ENCODE measurements at places on chromosomes 3 and 15.

DNA sequence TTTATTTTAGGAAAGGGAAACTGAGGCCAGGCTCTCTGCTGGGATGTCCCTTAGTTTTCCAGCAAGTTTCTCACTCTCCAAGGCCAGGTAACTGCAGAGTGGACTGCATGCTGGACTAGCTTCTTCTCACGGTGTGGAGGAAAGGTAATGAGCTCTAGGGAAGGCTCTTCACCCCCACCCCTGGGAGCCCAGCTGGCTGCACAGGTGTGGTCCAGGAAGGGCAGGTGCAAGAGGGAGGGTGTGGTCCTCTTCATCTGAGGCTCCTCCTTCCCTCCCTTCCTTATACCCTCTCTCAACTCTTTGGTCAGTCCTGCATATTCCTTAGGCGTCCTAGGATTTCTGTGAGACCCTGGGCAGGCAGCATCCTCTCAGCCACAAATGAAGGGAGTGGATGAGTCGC, 33.9 kb downstream of the RNU5B-1 start:
- peaks cover 5% of the 10 kb centered on the region for H3K4me1 ChIP-seq
- no peaks in the 10 kb centered on the region for H3K27me3 ChIP-seq
- H3K27ac ChIP-seq = no peak overlapping the region

GRCh38 chr3:171142985-171143384, 116.5 kb upstream of the SLC2A2 start:
- no peak overlapping the region for H3K27ac ChIP-seq
- no peaks in the 10 kb centered on the region for H3K27me3 ChIP-seq
- no peak overlapping the region for H3K4me3 ChIP-seq
- H3K36me3 ChIP-seq = peaks cover 4% of the 10 kb centered on the region
- H3K4me1 ChIP-seq = no peaks in the 10 kb centered on the region

DNA sequence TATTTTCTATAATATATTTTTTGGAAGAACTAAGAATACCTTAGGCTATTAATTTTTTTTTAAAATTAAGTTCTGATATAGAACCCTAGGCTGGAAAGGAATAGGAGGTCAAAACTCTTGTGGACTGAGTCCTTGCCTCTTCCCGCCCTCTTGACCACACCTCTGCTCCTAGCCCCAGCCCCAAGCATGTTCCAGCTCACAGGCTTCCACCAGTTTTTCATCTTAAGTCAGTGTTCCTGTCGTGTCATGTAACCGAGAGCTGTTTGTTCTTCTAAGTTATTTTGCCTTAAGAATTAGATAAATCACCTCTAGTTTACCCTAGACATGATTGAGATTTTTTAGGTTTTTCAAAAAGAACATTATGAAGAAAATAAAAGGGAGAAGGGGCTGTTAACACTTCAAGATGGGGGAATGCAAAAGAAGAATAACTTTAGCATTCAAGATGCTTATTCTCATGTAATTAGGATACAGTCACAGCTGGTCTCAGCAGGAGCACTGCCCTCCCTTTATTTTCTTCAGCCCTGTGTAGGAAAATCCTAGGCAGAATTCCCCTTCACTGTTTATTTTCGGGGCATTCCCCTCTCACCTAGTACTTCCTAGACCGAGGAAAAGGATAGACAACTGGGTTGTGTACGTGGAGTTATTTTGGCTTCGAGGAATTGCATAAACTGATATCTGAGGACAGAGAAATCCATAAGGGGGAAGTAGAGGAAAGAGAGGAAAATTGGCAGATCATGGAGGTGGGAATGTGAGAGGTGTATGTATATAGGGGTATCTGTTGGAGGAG, 110.2 kb downstream of the CMSS1 start:
- peaks cover 7% of the 10 kb centered on the region for H3K4me1 ChIP-seq
- DNase-seq = no peak
- no peaks in the 10 kb centered on the region for H3K27me3 ChIP-seq
- no peaks in the 10 kb centered on the region for H3K36me3 ChIP-seq

- H3K4me1 ChIP-seq = no peaks in the 10 kb centered on the region
- no peak overlapping the region for H3K27ac ChIP-seq
- DNase-seq = no peak
- H3K36me3 ChIP-seq = no peaks in the 10 kb centered on the region
- no peak overlapping the region for H3K4me3 ChIP-seq
These were observed 141.5 kb downstream of the ATP10A start for GRCh38 chr15:25721605-25721955.

GRCh38 chr15:95558131-95558530, 772.4 kb upstream of the NR2F2 start:
- DNase-seq = no peak
- no peaks in the 10 kb centered on the region for H3K4me1 ChIP-seq
- no peaks in the 10 kb centered on the region for H3K36me3 ChIP-seq
- H3K27me3 ChIP-seq = no peaks in the 10 kb centered on the region

DNA sequence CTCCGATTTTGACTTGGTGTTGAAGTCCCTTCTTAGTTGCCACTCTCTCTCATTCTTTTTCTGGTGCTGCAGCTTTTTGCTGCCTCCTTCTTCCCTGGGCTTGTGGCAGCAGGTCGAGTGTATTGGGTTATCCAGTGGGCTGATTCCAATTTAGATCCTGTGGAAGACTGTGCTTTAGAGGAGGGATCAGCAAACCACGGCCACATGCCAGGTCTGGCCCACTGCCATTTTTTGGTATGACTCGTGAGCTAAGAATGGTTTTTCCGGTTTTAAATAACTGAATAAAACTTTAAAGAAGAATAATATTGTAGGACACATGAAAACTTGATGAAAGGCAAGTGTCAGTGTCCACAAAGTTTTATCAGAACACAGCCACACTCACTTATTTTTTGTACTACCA, 330.5 kb downstream of the ROBO2 start:
- H3K27me3 ChIP-seq = no peaks in the 10 kb centered on the region
- no peaks in the 10 kb centered on the region for H3K4me1 ChIP-seq
- DNase-seq = no peak
- H3K4me3 ChIP-seq = no peak overlapping the region
- H3K27ac ChIP-seq = no peak overlapping the region

DNA sequence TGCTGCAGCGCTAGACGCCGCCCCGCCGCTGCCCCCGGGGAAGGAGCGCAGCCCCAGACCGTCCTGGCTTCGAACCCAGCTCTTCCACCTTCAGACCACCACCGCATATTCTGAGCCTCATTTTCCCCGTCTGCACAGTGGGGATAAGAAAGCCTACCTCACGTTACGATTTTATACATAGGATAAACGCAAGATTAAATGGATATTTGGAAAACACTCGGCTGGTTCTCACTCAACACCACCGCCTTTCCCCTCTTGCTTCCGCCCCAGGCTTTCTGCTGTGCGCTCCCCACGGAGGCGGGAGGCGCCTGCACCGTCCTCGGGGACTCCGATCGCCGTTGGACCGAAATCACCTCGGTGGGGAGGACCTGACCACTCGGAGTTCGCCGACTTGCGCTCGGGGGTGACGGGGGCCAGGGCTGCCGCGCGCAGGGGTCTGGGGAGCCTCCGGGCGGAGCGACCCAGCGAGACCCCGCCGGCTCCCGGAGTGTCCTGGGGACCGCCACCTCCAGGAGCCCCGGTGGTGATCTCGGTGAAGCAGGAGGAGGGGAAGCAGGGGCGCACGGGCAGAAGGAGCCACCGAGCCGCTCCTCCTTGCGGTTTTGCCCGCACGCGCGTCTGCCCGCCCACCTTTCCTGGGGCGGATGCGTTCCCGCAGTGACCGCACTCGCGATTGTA, 4.0 kb downstream of the FBXL22 start:
- H3K27me3 ChIP-seq = no peaks in the 10 kb centered on the region
- peak overlapping the region; percentile 71 for H3K4me3 ChIP-seq
- H3K4me1 ChIP-seq = peaks cover 13% of the 10 kb centered on the region
- no peaks in the 10 kb centered on the region for H3K36me3 ChIP-seq

GRCh38 chr3:113844622-113845222, 6.1 kb downstream of the GRAMD1C start:
- no peaks in the 10 kb centered on the region for H3K27me3 ChIP-seq
- no peaks in the 10 kb centered on the region for H3K36me3 ChIP-seq
- H3K4me3 ChIP-seq = no peak overlapping the region
- peak overlapping the region; percentile 5 for H3K27ac ChIP-seq

DNA sequence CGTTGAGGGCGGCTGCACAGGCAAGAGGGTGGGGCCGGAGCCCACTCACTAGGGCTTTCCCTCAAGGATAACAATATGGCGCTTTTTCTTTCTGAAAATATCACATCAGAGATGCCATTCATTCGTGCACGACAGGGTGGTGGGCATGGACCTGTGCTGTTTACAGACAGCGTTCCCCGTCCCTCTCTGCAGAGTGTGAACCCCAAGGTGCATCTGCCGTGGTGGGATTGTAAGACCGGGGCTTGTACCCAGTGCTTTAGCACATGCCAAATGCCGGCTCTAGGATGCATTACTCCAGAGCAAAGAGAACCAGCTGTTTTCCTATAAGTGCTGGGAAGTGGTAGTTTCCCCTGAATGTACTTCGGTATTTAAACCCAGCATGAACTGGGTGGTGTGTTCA, 37.0 kb downstream of the CHDH start:
- peaks cover 12% of the 10 kb centered on the region for H3K4me1 ChIP-seq
- no peaks in the 10 kb centered on the region for H3K27me3 ChIP-seq
- no peaks in the 10 kb centered on the region for H3K36me3 ChIP-seq
- no peak overlapping the region for H3K27ac ChIP-seq
- DNase-seq = no peak

- no peak overlapping the region for H3K4me3 ChIP-seq
- DNase-seq = no peak
- no peaks in the 10 kb centered on the region for H3K27me3 ChIP-seq
- no peaks in the 10 kb centered on the region for H3K36me3 ChIP-seq
- no peak overlapping the region for H3K27ac ChIP-seq
- H3K4me1 ChIP-seq = no peaks in the 10 kb centered on the region
These were observed 474.4 kb upstream of the AGTR1 start for GRCh38 chr3:148223266-148223665.

- no peaks in the 10 kb centered on the region for H3K27me3 ChIP-seq
- H3K4me1 ChIP-seq = no peaks in the 10 kb centered on the region
- H3K36me3 ChIP-seq = no peaks in the 10 kb centered on the region
- DNase-seq = no peak
- no peak overlapping the region for H3K27ac ChIP-seq
These were observed 10.3 kb upstream of the ZBED2 start for GRCh38 chr3:111605493-111605892.

DNA sequence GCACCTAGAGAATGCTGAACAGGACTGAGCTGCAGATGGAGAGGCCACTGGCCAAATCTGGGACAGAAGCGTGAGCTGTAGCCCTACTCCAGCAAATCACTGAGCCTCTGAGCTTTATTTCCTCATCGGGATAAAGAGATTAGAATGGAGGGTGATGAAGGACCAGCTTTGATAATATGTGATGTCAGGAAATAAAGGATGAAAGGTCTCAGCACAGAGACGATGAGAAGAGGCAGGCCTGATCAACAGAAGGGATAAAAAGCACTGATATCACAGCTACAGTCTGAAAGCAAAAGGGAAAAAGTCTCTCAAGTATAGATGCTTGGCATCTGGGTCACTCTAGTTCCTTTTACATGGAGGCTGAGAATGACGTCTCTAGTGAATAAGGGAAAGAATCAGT, 70.0 kb downstream of the DHX30 start:
- DNase-seq = no peak
- no peaks in the 10 kb centered on the region for H3K36me3 ChIP-seq
- no peaks in the 10 kb centered on the region for H3K27me3 ChIP-seq
- H3K4me1 ChIP-seq = no peaks in the 10 kb centered on the region
- H3K4me3 ChIP-seq = no peak overlapping the region

DNA sequence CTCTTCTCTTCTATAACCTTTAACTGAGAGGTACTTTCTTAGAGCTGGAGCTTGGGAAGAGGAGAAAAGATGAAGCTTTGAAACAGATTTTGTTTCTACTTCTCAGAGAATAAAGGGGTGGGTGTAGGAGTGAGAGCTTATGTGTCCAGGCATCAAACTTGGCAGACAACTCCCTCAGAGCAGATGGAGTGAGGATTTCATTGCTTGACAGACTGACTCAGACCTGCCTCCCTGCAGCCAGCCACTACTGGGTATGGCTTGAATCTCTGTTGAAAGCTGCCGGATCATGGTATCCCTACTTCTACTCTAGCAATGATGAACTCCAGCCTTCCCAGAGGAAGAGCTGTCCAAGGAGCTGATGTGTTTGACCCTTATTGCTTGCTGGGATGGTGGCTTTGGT, 36.7 kb downstream of the SYN2 start:
- H3K36me3 ChIP-seq = no peaks in the 10 kb centered on the region
- no peak overlapping the region for H3K27ac ChIP-seq
- H3K27me3 ChIP-seq = peaks cover 18% of the 10 kb centered on the region
- DNase-seq = no peak
- no peaks in the 10 kb centered on the region for H3K4me1 ChIP-seq

- peak overlapping the region; percentile 74 for H3K27ac ChIP-seq
- no peaks in the 10 kb centered on the region for H3K27me3 ChIP-seq
- no peak overlapping the region for H3K4me3 ChIP-seq
- peaks cover 11% of the 10 kb centered on the region for H3K4me1 ChIP-seq
- peak; percentile 23 for DNase-seq
These were observed 17.3 kb downstream of the FAM174B start for GRCh38 chr15:92638291-92638708.

DNA sequence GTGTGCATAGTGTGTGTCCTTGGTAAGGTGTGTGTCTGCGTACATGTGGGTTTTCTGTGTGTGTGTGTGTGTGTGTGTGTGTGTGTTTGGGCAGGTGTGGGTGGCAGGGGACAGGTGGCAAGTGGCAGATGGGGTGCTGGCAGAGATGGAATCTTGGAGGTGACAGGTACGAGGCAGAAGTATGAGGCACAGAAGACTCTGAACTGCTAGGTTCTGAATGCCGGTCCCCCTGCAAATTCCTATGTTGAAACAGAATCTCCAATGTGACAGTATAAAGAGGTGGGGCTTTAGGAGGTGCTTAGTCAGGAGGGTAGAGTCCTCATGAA, 29.8 kb downstream of the SRPRB start:
- no peak overlapping the region for H3K4me3 ChIP-seq
- H3K27ac ChIP-seq = no peak overlapping the region
- H3K36me3 ChIP-seq = no peaks in the 10 kb centered on the region
- no peaks in the 10 kb centered on the region for H3K4me1 ChIP-seq
- H3K27me3 ChIP-seq = no peaks in the 10 kb centered on the region
- DNase-seq = no peak

DNA sequence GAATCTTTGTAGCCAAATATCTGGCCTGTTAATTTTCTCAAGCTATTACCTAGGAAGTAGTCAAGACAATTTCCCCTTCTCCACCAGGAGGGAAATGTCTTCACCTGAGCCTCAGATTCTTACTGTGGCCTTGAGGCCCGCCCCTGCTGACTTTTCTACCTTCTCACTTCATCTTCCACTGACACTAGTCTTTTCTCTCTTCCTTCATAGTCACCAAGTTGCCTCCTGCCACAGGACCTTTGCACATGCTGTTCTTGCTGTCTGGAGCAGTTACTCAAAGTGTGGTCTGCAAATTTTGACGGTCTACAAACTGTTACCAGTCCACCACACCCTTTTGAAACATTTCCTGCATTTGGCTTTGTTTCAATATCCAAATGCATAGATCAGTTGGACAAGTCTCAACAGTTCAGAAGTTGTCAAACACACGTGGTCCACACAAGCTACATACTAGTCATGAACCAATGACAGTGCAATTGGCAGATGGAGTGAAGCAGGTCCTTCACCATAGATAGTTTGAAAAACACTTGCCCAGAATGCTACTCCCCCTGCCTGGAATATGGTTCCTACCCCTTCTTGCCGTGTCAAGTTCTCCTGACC, 100.5 kb downstream of the OSBPL10 start:
- no peak for DNase-seq
- peaks cover 5% of the 10 kb centered on the region for H3K4me1 ChIP-seq
- no peak overlapping the region for H3K27ac ChIP-seq
- no peak overlapping the region for H3K4me3 ChIP-seq

Measured in transverse colon (tissue), 4 donors.